ENCODE measurements at places on chromosomes 16 and 17.

GRCh38 chr16:86042996-86043725 lies 144.2 kb downstream of the IRF8 start:
- DNase-seq: no peak

- DNase-seq: no peak
Measured at GRCh38 chr16:48523415-48524204, 86.4 kb downstream of the N4BP1 start.

- DNase-seq: no peak
Measured at GRCh38 chr16:72985148-72985941, 62.6 kb downstream of the ZFHX3 start.

- no peak for DNase-seq
Measured at GRCh38 chr17:65841089-65841488, 279.6 kb upstream of the AXIN2 start.

- no peak for DNase-seq
Measured at GRCh38 chr17:66548158-66548557, 245.7 kb downstream of the PRKCA start.

DNA sequence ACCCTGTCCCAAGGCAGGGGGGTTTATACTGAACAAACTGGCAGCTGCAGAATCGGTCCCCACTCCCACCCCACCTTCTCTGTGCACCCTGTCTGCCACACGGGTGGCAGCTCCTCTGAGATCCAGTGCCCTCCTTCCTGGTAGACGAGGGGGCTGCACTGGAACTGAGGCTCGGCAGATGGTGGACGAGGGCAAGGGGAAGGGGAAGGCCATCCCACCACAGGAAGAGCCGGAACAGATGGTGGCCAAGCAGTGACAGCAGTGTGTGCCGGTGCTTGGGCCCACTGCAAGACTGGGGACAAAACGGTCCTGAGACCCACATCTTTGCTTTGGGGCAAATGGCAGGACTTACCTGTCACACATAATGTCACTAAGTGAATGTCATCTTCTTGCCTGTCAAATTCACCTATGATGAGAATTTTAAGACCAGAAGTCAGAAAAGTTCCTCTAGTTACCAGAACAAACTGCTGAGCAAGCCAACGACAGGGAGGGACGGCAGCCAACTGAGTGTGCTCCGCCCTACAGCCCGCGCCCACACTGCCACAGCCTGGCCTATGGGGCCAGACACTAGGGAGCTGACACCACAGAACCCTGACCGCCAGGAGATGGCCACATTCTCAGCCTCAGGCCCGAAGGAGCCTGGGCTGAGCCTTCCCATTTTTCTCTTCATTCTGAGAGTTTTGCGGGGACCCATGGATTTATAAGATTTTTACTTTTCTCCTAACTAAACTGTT lies 14.4 kb downstream of the NTAN1 start:
- peak; percentile 56 for DNase-seq

DNA sequence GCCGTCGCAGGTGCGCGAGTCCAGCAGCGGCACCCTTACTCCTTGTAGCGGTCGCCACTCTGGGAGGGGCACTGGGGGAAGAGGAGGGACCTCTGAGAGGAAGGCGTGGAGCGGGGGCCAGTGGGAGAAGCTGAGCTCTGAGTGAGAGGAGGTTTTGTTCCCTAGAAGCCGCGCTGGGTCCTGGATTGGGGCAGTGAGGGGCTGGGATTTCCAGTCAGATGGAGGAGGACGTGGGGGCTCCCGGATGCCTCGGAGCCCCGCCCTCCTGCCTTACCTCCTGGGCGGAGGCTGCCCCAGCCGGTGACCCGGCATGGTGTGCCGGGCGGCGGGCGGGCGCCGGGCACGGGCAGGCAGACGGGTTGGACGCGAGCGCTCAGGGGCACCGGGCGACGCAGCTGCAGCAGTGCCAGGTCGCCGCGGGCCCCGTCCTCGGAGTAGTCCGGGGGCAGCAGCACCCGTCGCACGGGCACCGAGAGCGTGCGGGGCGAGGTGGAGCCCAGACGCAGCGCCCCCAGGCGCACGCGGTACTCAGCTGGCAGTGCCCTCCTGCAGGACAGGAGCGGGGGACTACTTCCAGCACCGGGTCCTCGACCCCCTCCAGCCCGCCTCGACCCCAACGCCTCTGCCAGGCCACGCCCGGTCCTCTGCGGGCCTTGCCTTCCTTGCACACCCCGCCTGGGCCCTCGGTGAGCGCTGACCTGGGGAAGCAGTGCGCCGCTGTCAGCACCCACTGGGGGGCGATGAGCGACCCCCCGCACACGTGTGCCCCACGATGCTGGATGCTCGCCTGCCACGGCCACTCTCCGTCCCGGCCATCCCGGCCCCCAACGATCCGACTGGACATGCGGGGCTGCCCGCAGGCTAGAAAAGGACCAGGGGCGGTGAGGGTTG lies 2.0 kb downstream of the PRSS33 start:
- DNase-seq: peak; percentile 56

- DNase-seq: no peak
Measured at GRCh38 chr16:10740000-10740844, 3.4 kb upstream of the NUBP1 start.

GRCh38 chr17:48335858-48336500 lies 94.0 kb downstream of the SKAP1 start:
- DNase-seq: peak; percentile 64

DNA sequence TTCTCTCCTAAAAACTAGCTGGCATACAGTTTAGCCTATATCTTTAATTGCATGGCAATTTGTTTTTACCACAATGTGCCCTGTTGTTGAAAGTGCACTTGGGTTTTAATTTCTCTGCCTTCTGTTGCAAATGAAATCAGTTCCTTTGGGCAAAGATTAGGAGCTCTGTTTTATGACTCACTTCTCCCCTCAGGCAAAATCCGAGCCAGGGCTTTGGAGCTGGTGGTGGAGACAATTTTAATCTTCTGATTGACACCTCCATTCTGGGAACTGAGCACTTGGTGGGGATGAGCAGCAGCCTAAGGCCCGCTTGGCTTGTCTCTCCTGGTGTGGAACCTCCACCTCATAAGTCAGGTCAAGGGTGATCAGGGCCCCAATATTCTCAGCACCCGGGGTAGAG lies 13.3 kb upstream of the MYH8 start:
- no peak for DNase-seq

DNA sequence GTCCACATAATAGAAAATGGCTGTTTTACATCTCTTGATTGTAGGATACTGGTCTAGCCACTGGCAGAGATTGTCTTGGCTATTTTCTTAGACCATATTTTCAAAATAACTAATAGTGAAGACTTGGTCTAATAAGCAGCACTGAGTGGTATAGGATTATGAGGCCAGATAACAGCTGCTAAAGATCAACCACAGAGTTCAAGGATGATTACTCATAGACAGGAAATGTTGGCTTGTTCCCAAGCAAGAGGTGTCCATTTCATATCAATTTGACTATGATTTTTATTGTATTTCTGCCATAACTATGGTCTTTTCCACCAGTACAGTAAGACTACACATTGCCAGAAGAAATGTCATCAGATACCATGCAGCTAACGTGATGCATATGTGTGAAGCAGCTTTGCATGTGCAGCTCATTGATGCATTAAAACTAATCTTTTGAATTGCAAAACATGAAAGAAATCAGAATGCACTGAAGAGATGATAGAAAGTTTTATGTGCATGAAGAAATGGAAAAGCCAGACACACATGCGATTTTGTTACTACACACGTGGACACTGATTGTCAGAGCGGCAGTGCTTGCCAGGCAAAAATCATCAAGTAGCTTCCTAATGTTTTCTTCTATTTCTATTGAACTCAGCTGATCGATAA lies 693.3 kb downstream of the CDH11 start:
- DNase-seq: no peak

DNA sequence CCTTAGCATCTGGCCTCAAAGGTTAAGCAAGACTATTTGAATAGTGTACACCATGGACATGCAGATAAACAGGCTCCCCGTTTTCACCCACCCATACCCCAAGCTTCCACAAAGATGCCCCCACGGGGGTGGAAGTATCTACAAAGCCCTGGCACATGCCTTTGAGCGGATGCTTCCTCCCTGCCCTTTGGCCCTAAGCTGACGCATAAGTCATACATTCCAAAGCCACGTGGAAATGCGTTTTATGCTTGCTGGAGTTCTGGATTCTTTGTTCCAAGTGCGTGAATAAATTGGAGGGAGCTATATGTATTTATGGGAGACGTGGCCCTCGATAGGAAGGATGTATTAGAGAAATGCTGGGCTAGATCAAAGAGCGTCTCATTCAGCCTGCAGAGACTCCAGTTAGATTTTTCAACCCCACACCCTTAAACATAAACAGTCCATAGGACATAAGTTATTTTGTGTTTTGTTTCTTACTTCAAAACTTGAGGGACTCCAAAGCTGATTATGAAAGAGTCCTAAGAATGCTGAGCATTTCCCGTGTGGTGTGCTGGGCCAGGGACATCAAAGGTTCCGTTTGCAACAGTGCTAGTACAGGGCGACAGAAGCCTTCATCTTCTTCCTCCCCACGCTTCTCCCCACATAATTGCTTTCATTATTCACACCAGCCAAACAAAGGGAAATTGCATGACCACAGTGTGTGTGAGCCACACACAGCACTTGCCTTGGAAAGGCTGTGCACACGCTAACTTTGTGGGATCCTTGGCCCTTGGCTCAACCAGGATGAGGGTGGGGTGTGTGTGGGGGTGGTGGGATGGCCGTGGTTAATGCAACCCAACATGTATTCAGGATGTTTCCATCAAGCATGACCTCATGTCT lies 73.6 kb downstream of the WIPI1 start:
- DNase-seq: no peak

DNA sequence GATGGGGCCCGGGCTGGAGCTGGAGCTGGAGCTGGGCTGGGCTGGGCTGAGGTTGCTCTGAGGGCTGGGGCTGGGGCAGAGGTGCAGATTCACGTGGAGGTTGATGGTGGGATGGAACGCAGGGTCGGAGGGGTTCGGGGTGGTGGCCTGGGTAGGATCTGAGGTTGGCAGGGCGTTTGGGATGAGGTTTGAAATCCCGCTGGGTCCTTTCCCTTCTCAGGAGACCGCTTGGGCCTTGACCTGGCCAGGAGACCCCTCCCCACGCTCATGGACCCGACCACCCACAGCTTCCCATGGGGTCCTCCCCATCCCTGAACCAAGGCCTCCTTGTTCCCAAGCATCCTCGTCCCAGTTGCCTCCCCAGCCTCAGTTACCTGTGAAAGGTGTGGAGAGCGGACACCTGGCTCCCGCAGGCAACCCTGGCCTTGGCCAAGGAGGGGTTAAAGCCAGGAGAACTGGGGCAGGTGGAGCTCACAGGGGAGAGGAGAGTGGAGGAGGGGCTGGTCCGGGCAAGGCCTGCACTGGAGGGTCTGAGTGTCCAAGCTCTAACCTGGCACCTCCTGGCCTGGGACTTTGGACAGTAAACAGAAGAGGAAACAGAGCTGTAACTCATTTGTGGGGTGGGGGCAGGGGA lies at the start of gene ASGR2:
TSS of gene ASGR2 (minus strand) at position 582 of the 634 bp plus-strand sequence. CDS start 582 bp downstream, outside the sequence.
- no peak for DNase-seq

GRCh38 chr17:56717471-56717870 lies 116.2 kb downstream of the C17orf67 start:
- no peak for DNase-seq

GRCh38 chr17:29240968-29241963 lies 5.4 kb upstream of the CRYBA1 start:
- peak; percentile 58 for DNase-seq

GRCh38 chr17:77631307-77631706 lies 327.2 kb upstream of the TNRC6C start:
- no peak for DNase-seq

GRCh38 chr16:75452464-75453190 lies 11.9 kb downstream of the TMEM170A start:
- DNase-seq: no peak

- no peak for DNase-seq
Measured at GRCh38 chr17:9451934-9452333, 123.7 kb downstream of the STX8 start.

- no peak for DNase-seq
Measured at GRCh38 chr16:81229811-81230210, 8.7 kb upstream of the BCO1 start.

DNA sequence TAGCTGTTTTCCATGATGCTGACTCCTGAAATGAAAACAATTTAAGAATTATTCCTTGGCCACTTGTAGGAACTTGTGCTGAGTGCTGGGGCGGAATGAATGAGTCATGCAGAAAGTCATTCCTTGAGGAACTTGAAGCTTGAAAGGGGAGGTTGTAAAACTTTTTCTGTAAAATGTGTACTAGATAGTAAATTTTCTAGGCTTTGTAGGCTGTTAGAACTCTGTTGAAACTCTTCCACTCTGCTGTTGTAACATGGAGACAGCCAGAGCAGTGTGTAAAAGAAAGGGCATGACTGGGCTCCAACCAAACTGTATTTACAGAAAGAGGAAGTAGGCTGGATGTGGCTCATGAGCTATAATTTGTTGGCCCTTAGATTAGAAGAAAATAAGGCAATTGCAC lies 46.1 kb downstream of the ABCA8 start:
- no peak for DNase-seq

DNA sequence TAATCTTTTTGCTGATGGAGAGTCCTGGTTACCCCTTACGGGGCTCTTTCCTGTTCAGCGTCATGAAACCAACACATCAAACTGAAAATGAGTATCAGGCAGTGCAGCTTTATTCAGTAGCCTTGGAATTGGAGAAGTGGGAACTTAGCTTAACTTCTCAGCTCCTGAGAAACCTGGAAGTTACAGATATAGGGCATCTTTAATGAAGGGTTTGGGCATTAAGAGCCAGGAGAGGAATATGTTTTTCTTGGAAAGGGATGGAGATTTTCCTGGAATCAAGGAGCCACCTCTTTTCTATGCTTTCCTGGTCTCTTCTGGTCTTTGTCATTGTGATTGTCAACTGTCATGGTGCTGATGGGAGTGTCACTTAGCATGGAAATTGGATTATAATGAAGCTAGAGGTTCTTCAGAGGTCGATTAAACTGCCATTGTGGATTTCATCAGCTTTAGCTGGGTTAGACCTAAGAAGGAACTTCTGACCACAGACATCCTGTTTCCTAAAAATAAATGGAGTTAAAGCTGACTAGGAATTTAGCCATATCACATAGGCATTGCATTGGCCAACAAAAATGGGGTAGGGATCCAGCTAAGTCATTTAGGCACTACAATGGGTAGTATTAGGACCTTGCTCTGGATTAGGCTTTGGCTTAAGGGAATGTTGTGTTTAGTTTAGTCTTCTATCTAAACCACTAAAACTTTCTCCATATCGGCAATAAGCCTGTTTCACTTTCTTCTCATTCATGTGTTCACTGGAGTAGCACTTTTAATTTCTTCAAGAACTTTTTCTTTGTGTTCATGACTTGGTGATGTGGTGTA lies 186.4 kb downstream of the BCAS3 start:
- DNase-seq: no peak

DNA sequence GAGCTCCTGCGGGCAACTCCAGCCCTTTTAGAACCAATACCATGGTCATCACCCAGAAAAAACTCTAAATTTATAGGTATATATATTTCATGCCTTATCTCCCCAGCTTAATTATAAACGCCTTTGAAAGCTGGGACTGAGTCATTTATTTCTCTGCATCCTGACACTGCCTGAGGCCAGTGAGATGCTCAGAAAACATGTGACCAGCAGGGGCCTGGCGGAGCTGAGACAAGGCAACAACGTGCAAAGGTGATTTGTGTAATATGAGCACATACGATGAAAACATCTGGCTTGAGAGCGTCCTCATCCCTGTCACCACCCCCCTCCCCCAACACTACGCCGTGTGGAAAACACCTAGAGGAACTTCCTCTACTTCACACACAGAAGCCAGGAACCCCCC lies 22.7 kb downstream of the NXN start:
- DNase-seq: no peak

GRCh38 chr17:6072157-6072556 lies 2.0 kb downstream of the WSCD1 start:
- no peak for DNase-seq
